ENCODE measurements at places on chromosomes 6 and 20.

DNA sequence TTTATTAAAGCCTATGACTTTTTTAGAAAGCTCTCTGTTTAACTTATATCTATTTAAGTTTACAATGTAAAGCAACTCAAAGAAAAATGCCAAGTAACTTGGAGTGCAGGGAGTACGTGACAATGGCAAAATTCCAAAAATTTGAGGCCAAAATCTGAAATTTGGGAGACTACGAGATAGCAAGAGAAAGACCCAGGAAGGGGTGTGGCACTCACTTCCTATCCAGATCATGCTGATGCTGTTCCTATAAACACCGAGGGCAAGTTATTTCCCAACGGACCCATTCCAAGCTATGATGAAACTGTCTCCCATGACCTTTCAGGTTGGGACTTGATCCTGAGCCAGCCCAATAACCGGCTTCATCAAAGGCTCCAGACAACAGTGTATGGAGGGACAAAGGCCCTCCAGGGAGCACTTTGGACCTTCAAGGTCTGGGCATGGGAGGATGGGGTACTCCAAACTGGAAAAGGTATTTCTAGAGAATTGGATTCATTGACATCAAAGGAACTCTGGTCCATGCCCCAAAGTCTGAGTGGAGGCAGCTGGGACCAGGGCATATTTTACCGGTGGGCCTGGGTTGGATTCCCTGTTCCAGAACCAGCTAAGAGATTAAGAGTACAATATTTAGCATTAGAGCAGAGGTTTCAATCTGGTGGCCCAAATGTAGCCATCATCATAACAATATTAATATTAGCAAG is 15.7 kb upstream of the SLC13A3 start:
- DNase-seq, result no peak

DNA sequence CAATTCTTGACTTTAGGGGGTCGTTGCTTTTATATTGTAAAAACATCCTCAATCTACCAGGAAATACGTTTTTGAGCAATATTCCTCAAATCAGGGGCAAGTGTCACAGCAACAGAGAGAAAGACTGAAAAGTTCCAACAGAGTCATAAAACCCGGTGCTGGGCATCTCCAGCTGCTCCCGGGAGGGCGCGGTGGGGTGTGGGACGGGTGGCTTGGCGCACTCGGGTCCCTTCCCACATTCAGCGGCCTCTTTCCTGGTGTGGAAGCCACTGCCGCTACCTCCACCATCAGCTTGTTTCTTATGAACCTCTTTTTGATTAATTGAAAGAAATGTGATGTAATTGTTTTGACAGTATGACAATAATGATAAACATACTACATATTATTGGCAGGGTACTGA is 98.2 kb downstream of the IRF4 start:
- DNase-seq, result no peak

GRCh38 chr6:30748851-30749540 is 4.6 kb upstream of the IER3 start:
- no peak for DNase-seq

GRCh38 chr6:5028921-5029320 is 25.1 kb upstream of the RPP40 start:
- no peak for DNase-seq

DNA sequence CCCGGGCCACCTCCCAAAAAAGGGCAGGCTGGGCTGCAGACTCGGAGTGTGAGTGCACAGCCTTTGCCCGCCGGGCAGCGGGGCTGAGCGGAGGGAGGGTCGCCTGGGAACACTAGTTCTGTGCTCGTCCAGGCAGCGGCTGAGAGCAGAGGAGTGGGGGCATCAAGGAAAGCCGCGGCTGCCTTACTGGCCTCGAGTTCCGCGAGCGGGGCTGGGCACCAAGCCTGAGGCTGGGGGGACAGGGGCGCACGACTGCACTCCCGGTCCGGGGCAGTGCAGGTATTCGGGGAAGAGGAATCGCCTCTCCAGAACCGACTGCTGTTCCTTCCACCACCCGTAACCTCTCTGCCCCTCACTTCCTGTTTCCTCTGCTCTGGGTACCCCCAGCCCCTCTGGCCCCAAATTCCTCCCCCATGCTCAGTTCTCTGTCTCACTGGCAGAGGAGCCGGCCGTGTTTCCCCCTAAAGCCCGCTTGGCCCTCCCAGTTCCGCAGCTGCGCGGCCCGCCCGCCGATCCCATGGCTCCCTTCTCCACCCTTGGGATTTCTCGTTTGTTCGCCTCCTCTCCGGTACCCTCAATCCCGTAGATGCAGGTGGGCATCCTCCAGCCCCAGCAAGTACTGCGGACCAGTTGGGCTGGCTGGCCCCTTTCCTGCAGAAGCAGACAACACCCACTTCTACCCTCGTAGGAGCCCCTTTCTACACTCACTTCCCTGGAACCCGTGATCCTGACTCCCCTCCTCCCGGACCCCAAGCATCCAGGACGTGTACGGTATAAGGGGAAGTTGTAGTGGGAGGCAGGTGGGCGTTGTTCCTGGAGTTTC is 5.1 kb downstream of the RING1 start:
- DNase-seq, result no peak

DNA sequence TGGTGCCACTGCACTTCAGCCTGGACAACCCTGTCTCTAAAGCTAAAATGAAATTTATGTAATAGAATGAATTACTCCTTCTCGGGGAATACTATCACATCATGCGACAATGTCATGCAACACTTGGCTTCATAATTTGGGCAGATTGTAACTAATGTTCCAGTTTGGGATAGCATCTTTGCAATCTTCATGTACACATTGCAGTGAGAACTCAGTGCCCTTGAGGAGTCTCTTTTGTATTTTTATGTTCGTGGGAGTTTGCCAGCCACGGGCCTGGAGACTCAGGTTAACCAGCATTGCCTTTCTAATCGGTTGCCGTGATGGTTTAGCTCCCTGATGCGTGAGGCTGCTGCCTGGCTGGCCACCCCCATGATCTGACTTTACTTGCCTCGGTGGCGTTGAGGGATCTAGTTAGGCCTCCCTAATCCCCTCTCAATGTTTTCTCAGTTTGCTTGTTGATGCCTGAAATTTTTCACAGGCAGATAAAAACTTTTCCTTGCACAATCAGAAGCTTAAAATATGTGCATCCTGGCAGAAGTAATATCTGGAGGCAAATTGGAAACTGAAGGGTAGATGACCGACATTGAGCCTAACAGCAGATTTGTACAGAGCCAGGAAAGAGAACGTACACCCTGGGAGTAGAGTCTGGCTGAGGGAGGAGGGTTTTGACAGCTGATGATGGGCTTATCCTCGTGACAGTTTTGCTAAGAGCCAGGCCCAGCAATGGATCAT is 2.4 kb downstream of the GMPR start:
- DNase-seq, result no peak

- peak; percentile 65 for DNase-seq
Measured at GRCh38 chr20:16397086-16397485, 176.2 kb downstream of the KIF16B start.

DNA sequence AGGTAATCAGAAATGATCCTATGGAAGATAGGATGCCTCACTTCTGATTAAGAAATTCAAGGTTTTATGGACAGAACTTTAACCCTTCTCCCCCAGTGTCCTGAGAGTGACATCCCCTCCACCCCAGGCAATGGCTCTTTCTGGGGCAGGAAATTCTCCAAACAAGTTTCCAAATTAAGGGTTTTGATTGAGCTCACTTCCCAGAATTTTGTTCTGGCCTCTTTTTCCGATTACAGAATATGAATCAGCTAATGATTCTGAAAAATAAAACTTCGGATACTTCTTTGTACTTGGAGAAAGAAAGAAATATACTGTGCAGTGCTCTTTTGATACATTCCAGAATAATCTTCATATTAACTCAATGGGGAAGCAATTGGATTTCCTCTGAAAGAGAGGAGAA is 32.8 kb upstream of the TASP1 start:
- no peak for DNase-seq

DNA sequence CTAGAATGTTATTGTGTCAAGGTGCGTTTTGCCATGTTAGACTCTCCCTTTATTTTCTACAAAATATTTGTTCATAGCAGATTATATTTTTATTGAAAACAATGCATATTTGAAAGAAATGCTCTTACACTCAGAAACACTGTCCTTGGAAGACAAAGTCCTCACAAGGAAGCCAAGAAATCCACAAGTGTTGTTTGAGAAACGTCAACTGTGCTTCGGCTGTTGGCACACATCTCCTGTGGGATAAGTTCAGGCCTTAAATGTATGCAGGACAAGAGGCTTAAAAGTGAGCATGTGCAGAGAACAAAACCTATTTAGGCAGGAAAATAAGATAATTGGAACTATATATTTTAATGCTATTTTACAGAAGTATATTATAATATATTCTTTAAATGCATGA is 9.5 kb upstream of the THBD start:
- DNase-seq, result no peak

DNA sequence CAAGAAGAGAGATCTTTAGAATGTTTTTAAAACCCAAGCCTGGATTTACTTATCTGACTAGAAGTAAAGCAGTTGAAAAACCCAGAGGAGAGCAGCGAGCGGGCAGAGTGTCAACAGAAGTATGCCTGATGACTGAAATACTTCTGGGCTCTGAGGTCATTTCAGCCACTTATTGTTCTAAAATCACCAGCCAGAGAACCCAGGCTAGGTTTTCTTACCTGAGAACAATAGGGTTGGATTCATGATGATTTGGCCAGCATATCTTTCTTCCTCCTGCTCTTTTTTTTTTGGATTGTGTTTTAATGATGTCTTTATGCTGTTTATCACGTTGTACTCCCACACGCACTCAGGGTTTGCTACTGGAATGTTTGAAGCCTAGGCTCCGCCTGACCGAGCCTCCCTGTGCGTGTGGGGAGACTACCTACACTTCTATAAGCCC is 63.0 kb upstream of the KIF25 start:
- peak; percentile 17 for DNase-seq

GRCh38 chr6:84151669-84152068 is 75.8 kb downstream of the CEP162 start:
- DNase-seq, result no peak

- no peak for DNase-seq
Measured at GRCh38 chr20:43167615-43168014, 22.1 kb downstream of the PTPRT start.

- no peak for DNase-seq
Measured at GRCh38 chr6:9927275-9927674, 487.6 kb downstream of the TFAP2A start.

GRCh38 chr20:63149531-63150192 is 66.3 kb downstream of the YTHDF1 start:
- DNase-seq, result no peak

DNA sequence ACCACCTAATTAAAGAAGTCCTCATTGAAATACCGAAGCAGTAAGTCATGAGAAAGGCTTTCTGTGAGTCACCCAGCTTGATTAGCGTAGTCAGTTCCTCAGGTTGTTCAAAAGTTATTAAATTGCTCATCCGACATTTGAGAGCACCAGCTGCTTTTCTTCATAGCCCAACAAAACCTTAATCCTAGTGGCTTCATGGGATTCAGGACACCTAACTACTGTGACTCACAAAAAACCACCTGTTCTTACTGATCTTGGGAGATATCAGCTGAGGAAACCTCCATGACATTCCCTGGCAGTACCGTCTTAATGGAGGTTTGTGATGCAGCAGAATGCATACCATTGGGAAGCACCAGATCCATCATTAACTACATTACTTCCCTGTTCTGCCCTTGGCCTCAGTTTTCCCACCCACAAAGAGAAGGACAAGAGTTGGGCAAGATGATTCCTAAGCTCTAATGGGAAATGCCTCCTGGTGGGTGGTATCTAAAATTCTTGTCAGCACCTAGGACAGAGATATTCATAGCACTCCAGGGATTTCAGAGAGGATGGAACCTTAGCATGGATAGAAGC is 103.8 kb downstream of the KHDC1L start:
- no peak for DNase-seq

GRCh38 chr6:96878143-96878542 is 19.5 kb downstream of the NDUFAF4 start:
- no peak for DNase-seq

GRCh38 chr6:94071835-94072234 is 652.5 kb upstream of the EPHA7 start:
- no peak for DNase-seq

DNA sequence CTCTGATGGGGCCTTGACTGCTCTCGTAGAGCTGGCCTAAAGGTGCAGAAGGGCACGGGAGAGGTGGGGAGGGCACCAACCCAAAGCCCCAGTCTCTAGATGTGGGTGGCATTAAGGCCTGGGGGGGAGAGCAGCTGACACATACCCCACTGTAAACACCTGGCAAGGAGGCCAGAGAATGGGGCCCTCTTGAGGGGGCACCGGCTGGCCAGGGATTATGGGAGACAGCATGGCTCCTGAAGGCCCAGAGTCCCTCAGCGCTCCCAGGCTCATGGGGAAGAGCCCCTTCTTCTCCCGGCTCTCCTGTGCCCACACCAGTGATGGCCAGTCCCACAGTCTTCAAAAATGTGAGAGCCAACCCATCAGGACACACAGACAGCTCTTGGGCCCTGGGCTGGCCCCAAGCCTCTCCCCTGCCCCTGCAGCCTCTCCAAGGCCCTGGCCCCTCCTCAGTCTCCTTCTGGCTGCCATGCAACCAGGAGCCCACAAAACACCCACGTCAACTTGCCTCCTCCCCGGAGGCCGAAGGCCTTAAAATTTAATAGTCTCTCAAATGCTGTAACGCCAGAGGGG is 58.2 kb upstream of the FOXP4 start:
- DNase-seq, result no peak

GRCh38 chr6:134584847-134585516 is 267.1 kb upstream of the SGK1 start:
- no peak for DNase-seq

DNA sequence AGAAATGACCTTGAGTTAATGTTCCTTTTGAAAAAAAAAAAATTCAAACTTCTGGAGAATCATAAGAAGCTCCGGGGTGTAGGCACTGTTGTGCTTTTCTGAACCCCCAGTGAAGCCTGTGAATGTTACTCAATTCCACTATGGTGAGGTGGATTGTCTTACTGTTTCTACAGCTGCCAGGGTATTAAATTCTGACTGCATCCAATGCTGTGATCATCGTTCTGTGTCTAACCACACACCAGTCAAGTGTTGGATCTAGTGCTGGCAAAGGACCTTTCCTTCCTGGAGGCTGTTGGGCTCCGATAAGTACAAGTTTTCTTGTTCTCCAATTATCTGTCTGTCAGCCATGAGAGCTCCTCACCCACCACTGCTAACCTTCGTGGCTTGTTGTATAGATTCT is 162.0 kb upstream of the EPHA7 start:
- DNase-seq, result no peak

DNA sequence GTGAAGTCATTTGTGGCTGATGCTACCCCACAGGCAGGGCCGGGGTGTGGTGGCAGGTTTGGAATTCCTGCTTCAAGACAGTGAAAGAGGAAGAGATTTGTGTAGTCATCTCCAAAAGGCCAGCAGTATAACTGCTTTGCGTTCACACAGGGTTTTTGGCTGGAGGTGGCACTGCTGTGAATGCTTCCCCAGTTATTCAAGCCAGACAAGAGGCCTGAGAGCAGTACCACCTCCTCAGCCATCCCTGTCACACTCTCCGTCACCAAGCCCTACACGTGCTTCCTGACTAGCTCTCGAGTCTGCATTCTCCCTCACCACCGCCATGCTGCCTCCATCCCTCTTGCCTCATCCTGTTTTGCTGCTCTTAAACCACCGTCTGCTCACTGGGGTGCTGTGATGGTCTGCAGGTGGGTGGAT is 23.9 kb downstream of the ARMC2 start:
- DNase-seq, result peak; percentile 8

Data from thyroid gland (tissue), 4 donors.